ENCODE measurements at places on chromosomes 5 and 9.

DNA sequence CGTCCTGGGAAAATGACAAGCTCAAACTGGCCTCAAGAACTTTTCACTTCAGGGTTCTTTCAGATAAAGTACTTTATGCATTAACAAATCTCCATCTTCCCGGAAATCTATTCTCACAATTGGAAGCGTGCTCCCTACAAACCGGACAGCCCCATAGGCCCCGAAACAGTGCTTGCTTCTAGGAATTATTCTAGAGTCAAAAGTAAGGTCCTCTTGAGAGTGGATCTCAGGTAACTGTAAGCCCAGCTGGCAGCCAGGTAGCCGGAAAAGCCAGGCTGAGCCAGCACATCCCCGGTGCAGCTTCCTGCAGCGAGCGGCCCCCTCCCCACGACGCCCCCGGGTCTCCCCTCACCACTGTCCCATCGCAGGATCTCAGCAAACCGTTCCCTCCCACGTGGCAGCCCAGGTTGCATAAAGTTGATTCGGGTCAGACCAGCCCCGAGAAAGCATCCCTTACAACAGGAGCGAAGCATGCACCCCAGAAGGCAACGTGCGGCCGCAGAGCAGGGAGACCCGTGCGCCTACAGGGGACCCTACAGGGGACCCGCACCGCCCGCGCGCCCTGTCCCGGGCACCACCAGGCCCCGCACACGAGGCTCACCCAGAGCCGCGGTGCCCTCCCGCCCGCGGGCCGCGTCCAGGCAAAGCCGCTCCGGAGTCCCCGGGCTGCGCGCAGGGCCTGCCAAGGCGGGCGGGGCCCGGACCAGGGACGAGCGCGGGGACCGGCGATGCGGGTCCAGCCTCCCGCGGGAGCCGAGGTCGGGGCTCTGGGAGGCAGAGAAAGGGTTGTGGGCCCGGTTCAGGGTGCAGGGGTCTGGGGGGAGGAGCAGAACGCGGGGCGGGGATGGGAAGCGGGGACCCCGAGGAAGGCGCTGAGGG lies 920 bp downstream of the LPCAT1 start:
- no peak for DNase-seq

- DNase-seq, result no peak
These were observed 7.7 kb upstream of the SHISAL2B start for GRCh38 chr5:64682608-64683007.

GRCh38 chr5:141651728-141652105 lies 499 bp upstream of the FCHSD1 start:
- no peak for DNase-seq

GRCh38 chr5:178624631-178625546 lies 2.0 kb downstream of the CLK4 start:
- DNase-seq, result no peak

DNA sequence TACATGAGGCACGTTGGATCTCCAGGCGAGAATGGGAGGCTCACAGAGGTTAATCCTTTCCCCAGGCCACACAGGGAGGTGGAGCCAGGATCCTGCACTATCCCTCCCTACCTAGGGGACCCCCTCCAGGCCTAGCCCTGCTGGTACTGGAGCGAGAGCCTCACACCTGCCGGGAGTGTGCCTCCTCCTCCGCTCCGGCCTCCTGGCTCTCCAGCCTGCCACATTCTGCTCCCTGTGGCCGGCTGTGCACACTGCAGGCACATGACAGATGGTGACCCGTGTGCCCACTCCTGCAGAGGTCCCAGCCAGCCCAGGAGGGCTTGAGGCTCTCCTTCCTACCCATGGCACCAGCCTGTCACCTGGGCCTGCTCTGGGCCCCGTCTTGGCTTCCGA lies 93.4 kb downstream of the RXRA start:
- no peak for DNase-seq

GRCh38 chr9:114720086-114720676 lies 38.2 kb upstream of the TEX48 start:
- no peak for DNase-seq

DNA sequence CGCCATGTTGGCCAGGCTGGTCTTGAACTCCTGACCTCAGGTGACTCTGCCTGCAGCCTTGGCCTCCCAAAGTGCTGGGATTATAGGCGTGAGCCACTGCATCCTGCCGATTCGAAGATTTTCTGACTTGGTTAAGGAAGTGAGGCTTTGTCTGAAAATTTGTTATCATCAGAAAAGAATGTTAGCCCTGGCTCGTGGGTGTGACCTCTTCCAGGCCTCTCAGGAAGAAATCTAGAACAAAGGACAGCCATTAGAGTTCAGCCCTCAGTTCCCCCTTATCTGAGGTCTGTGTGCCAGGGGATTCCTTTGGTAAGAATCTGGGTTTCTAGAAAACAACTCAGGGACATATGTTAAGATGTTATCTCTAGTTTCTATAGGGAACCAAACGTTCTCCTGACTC lies 6.2 kb downstream of the OR2S2 start:
- DNase-seq, result no peak

GRCh38 chr9:121278477-121279261 lies 10.7 kb downstream of the GSN start:
- DNase-seq, result peak; percentile 51

GRCh38 chr5:137304226-137304874 lies 194.8 kb downstream of the SPOCK1 start:
- DNase-seq, result no peak

GRCh38 chr9:113907282-113907681 lies 31.2 kb downstream of the ZNF618 start:
- DNase-seq, result no peak

DNA sequence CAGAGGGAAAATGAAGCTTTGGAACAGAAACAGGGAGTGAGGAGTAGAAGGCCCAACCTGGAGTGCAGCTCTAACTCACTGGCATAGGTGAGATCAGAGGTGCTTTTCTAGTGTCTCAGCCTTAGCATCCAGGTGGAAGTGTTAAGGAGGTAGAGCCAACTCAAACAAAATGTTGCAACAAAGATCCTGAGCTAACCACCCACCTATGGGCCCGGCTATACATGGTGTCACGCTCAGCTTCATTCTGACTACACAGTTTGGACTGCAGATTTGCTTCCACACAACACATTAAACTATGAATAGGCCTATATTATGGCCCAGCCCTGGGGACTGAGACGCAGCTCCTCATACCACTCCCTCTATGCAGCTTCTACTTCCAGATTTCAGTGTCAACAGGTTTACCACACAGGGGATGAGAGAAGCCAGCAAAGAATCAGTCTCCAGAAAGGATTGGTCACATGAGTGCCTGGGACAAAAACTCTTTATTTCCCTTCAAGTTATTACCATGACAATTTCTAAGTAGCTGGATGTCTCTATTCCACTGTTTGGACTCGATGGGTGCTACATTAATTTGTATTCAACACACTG lies 9.0 kb downstream of the C5orf63 start:
- DNase-seq, result no peak

DNA sequence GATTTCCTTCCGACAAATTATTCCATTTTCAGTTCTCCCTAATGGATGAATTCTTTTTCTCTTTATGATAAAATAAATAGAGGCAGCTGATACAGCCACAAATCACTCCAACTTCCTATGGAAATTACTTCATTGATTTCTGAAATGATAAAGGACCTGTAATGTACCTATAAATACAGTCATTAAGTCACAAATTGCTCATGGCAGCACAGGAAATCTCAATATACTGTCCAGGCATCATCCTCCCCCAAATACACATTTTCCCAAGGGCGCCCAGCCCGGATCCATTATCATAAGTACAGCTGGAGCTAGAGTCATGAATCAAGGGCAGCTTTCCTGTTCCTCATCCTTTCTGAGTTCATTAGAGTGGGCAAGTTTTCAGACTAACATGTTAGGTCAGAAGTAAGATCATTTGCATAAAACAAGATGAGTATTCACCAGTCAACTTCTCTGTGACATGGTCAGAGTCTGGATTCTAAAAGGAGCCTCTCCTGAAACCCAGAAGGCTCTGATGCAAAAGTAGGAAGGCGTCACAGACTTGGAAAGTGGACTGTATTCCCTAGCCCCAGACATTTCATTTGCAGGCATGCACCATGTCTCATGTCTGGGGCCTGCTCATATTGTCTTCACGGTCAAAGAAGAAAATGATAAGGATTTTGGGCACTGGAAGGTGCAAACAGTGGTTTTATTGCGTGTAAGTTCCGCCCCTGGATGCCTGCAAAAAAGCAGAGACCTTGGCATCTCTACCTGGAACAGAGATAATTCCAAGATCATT lies 383.2 kb downstream of the PLK2 start:
- DNase-seq, result no peak

GRCh38 chr9:95509851-95510708 lies 6.7 kb downstream of the PTCH1 start:
- DNase-seq, result no peak

DNA sequence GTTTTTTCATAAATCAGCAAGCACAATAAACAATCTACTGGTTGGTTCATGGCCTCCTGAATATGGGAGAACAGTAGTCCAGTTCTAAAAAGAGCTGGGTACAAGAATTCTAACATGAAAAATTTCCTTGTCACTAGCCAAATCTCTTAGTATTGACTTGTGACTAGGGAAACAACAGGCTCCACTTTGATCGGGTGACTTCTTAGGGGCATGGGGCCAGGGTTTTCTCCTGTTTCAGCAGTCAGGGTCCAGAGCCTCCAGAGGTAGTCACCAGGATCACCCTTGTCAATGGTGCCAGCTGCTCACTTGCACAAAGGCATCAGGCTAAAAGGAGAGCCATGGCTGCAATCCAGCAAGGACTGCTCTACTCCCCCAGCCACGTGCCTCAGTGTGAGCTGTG lies 38.1 kb downstream of the LPAR1 start:
- no peak for DNase-seq

DNA sequence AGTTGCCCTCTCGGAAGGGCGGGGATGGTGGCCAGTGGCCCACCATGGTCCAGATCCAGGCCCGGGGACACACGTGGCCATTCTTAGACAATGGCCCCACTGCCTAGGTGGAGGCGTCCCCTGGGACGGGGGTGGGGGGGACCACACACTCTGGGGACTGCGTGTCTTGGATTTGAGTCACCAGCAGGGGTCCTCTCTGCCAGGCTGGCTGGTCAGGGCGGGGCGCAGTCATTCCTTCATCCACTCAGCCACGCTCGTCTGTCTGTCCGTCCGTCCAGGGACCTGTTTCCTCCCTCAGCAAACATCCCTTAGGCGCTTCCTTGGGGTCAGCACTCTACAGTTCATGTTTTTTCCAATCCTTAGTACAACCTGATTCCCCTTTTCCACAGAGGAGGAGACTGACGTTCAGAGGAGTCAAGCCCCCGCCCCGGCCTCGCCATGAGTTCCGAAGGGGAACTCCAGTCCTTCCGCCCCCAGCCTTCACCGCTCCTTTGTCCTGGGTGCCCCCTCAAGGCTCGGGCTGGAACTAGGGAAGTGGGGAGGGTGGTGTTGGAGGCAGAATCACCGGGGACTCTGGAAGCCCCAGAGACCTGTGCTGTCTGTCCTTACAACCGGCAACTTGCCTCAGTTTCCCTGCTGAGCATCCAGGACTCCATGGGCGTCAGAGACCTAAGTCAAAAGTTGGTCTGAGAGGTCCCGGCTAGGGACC lies 276.6 kb upstream of the MVB12B start:
- no peak for DNase-seq

Measured in CD4-positive, alpha-beta T cell treated with Interleukin-10 for 1 hour (primary cell).